Activated CD4-positive, CD25-positive, alpha-beta regulatory T cell (primary cell): ENCODE measurements at places on chromosomes 7 and 10.

- DNase-seq, result no peak
Observed at GRCh38 chr7:102122026-102122425, 164.6 kb upstream of the SH2B2 start.

DNA sequence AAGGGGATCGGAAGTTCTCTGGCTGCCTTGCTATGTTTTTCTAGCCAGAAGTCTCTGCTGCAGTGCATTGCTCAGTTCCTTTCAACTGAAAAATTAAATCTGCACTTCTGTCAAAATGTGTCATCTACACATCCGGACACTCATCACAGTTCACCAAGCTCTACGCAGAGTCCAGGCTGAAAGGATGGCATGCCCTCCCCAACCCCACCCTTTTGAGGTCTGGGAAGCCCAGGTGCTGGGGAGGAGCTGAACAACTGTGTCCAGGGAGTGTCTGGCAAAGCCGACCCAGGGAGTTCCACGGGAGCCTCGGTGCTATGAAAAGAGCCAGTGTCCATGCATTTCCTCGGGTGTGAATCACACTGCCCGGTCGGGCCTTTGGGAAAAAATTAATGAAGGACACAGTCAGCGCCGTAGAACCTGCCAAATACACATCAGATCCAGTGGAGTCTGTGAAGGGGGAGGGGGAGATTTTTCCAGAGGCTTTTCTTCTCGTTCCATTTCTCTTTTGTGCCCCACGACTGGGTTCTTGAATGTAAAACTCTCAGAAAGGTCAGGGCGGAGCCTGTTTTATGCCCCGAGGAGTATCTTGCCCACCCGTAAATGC lies 757 bp upstream of the PALS2 start:
- DNase-seq, result no peak

GRCh38 chr7:94348142-94348541 lies 46.6 kb upstream of the COL1A2 start:
- DNase-seq, result no peak

- DNase-seq, result no peak
Observed at GRCh38 chr7:155964543-155964942, 152.3 kb upstream of the SHH start.

- DNase-seq, result no peak
Observed at GRCh38 chr7:37933018-37933566, 12.7 kb downstream of the EPDR1 start.

- DNase-seq, result no peak
Observed at GRCh38 chr10:56880606-56881005, 519.5 kb upstream of the ZWINT start.

DNA sequence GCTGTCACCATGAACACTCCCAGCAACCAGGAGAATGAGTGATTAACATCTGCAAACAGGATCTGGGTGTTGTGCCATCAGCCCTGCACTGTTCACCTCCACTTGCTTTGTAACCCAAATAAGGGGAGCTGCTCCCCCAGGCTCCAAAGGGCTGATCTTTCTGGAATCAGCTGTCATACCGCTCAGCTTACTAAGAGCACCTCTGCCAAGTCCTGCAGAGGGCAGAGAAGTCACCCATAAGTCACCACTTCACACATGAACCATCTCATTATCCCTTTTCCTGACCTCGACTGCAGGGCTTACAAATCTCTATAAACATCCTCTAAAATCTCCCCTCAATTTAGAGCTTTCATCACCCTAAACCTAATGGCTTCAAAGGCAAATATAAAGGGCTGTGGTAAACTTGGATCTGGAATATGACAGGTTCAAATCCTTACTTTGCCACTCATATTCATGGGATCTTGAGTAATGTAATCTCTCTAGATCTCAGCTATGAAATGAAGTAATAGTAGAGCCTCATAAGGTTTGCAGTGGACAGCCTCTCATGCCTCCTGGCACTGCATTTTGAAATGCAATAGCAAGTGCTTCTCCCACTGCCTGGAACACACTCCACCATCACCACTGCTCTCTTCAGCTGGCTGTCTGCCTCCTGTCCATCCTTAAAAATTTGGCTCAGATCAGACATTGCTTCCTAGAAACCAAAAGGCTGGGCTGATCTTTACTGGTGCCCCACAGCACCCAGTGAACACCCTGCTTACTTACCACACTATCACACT lies 38.8 kb downstream of the ERLIN1 start:
- no peak for DNase-seq

DNA sequence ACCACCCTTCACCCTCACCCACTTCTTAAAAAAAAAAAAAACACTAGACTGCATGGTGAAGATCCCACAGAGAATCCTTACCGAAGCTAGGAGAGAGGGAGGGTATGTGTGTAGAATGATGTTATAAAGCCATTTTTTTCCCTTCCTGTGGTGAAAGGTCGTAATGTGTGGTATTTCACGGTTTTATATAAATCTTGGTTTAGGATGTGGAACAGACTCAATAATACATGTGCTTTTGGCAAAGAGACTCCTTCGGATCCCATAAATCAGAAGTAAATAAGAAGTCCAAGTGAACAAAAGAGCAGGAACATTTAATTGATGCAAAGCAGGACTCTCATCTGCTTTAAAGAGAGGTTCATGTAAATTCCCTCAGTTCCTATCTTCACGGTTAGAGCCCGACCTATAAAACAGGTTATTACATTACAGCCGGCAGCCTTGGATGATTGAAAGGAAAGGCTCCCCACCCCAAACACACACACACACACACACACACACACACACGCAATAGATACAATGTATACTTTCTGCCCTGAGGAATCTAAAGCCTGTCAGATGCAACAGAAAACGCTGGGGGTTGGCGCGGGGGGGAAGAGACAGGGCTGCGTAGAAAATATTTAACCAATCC lies 8.8 kb downstream of the DLX5 start:
- no peak for DNase-seq

- DNase-seq, result no peak
Observed at GRCh38 chr10:63260103-63260859, 127.2 kb downstream of the NRBF2 start.

GRCh38 chr7:14286036-14286435 lies 296.6 kb upstream of the ETV1 start:
- DNase-seq, result no peak

- no peak for DNase-seq
Observed at GRCh38 chr7:81488210-81488609, 281.6 kb downstream of the HGF start.

GRCh38 chr10:123988694-123989093 lies 97.1 kb upstream of the CPXM2 start:
- no peak for DNase-seq

- no peak for DNase-seq
Observed at GRCh38 chr10:104330168-104331110, 7.8 kb downstream of the ITPRIP start.

DNA sequence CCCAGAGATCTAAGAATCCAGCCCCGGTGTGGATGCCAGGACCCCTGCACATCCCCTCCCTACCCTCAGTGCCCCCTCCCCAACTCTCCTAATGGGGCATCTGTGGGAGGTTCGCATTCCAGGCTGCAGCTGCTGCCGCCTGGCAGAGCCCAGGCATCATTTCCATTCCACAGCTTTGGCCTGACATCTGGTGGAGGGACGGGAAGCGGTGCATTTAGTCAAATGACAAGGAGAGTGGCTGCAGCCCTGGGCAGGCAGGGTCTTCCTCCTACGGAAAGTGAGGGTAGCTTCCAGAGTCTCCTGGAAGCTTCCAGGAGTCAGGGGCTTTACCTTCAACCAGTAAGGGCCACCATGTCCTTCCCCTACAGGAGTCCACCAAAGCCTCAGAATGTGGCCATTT lies 30.8 kb downstream of the PRLHR start:
- no peak for DNase-seq

GRCh38 chr7:155282671-155283070 lies 15.0 kb upstream of the INSIG1 start:
- DNase-seq, result no peak

GRCh38 chr10:37125921-37126320 lies 523 bp downstream of the ANKRD30A start:
- no peak for DNase-seq

- DNase-seq, result no peak
Observed at GRCh38 chr7:129877146-129877792, 75.5 kb downstream of the UBE2H start.

DNA sequence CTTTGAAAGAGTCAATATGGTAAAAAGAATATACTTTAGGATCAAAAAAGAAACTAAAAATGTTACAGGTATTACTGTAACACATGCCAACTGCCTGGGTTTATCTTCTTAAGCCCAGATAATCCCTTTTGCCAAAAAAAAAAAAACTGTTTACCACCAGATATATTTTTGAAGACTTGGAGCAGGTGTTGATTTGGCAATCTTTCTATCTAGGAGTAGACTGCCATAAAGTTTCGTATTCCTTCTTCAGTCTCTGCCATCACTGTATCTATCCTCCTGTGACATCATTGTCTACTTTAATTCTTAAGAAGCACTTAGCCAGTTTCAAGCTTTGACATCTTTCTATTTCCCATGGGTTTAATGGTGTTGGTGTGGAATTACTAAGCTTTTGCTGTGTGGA lies 161.0 kb downstream of the ST7 start:
- DNase-seq, result no peak

DNA sequence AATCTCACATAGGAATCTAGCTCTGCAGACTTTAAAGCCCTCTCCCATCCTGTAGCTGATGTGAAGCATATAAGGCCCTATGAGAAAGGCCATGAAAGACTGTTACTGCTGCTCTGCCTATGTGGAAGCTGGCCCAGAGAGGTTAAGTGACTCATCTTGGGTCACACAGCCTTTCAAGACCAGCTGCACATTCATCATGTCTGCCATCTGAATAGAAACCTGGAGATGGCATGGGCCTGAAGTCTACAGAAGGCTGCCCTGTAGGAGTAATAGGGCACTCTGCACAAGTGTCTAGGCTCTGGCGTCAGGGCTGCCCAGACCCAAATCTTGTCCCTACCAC lies 59.4 kb upstream of the COL13A1 start:
- no peak for DNase-seq

DNA sequence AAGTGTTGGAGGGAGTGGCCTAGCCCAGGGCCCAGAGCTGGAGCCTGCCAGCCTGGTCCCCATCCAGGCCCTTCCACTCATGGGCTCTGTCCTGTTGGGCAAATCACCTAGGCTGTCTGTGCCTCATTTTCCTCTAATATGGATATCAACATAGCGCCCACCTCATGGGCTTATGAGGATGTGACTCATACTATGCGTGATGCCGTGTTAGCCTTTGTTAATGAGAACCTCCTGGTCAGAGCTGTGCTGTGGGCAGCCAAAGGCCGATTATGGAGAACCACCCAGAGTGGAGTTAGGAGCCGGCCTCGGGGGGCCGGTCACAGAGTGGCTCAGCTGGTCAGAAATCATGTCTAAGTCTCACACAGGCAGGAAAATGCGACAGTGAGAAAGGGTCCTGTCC lies 306.4 kb downstream of the PAXIP1 start:
- DNase-seq, result no peak

GRCh38 chr10:3837647-3838459 lies 52.8 kb upstream of the KLF6 start:
- DNase-seq, result no peak

- no peak for DNase-seq
Observed at GRCh38 chr10:86649471-86650150, 4.7 kb upstream of the OPN4 start.

- DNase-seq, result no peak
Observed at GRCh38 chr7:151818674-151819519, 58.0 kb downstream of the PRKAG2 start.

- DNase-seq, result no peak
Observed at GRCh38 chr10:63430091-63430998, 35.4 kb downstream of the JMJD1C start.

DNA sequence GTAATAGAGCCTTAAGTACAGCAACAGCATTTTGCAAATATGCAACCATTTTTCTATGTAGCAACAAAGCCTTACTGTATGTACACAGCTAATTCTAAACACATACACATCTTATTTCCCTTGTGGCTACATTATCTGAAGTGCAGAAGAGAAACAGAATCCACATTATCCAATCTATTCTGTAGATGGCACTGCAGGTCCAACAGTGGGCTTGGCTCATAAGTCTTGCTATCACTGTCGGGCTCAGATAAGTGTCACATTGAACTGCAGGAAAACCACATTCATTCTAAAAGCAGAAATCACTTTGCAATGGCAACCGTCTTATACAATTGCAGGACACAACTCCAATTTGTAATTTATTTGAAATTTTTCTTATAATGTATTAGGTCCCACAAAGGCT lies 109.8 kb upstream of the NOBOX start:
- DNase-seq, result no peak

DNA sequence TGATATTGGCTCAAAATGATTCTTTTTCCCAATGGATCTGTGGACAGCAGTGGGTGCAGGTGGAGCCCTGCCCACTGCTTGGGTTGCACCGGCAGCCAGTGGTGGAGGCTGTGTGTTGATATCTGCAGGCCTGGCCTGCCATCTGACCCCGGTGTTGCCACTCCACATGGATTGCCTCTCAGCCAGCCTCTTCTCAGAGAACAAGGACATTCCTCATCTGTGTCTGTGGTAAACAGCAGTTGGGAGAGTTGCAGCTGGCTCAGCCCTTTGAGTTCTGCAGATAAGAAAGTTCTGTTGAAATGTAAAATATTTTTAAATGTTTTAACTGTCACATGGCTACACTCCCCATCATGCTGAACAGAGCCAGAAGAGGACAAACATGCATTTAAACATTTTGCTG lies 374.9 kb upstream of the CELF2 start:
- no peak for DNase-seq

GRCh38 chr7:99679032-99679399 lies 780 bp downstream of the CYP3A5 start:
- no peak for DNase-seq

DNA sequence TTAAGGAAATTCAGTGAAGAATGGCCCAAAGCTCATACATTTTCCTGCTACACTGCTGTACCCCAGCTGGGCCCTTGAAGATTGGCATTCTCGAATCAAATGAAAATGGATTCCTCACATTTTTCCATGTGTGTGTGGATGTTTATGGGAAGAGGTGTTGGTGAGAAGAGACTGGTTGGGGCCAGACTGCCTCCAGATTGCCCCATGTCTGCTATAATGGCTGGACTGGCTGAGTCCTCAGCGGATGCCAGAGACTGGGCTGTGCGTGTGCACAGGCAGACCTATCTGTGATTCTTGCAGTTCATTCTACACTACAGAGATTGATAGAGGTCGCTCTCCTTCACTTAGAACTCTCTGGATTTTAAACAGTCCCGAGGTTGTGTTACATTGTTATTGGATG lies 183.6 kb upstream of the GDF10 start:
- no peak for DNase-seq

- no peak for DNase-seq
Observed at GRCh38 chr10:76248649-76249200, 817.3 kb downstream of the LRMDA start.

DNA sequence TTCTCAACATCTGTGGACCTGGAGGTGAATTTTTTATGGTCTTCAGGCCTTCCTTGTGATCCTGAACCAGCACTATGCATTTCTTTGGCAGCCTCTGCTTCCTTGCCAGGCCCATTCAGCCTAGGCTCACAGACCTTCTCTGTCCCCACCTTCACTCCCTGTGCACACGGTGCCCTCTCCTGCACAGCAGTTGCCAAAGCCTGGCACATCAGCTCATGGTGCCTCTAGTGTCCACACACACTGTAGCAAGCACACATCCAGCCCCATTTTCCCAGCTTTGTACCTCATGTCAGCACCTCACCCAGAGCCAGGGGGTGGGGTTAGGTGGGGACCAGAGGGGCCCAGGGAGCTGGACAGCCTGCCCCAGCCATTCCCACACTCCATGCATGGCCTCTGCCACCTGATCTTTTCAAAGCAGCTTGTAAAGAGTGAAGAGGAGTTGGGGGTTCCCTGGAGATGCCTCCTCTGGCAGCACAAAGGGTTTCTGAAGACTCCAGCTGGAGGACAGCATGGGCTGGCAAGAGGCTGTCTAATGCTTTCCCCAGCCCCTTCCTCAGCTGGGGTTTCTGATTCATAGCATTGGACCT lies 57.9 kb upstream of the TMEM72 start:
- DNase-seq, result no peak
